ENCODE measurements at places on chromosomes 2 and 18.

DNA sequence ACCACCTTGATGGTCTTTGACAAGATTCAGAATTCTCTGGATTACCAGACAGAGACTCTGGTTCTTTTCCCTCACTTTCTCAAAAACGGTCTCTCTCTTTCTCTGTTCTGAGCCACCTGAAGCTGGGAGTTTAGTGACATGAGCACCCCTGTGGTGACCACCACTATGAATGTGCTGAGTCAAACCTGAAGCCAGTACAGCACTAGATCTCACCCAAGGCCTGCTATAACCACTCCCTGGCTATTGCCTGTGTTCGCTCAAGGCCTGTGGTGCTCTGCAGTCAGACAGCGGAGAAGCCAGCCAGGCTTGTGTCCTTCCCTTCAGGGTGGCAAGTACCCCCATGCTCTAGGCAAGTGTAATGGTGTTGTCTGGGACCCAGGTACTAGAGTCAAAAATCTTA is 828.9 kb upstream of the NXPH2 start:
- no peak for DNase-seq

- DNase-seq, result no peak
These were observed 119.4 kb downstream of the LPIN1 start for GRCh38 chr2:11865805-11866204.

DNA sequence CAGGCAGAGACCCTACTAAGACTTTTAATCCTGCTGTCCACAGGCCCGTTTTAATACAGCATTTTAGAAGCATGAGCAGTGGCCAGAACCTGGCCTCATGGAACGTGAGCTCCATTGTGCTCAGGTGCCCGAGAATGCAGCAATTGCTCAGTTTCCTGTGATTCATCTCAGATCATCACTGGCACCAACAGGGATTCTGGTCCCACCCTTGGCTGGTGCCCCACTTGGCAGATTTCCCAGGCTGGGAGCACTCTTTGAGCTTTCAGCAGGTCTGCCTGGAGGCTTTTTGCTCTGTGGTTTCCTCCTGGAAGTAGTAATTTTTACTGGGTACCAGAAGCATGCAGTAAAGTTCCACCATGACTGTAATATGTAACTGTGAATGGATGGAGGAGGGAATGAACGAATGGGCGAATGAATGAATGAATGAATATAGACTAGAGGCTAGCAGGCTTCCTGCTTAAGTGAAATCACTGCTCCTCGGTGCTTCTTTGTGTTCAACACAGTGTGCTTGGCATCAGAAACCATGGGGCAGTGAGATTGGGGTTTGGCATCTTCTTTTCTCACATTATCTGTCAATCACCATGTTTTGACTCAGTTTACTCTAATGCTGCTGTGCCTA is 312.9 kb downstream of the PRKCE start:
- peak; percentile 77 for DNase-seq

DNA sequence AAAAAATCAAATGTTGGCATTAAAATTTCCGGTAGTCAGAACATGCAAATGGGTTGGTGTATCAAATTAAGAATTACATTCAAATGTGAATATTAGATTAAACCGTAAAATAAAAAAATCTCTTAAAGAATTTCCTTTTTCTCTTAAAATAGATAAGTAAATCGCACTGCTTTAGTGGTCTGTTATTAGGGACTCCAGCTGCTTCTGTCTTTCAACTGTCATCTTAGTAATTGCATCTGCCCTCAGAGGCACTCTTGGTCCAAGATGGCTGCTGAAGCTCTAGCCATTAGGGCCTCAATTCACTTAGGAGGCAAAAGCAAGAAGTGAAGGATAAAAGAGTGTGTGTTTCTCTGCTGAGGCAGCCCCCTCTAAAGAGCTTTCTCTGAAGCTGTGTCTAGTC is 132.4 kb downstream of the MGAT5 start:
- DNase-seq, result no peak

DNA sequence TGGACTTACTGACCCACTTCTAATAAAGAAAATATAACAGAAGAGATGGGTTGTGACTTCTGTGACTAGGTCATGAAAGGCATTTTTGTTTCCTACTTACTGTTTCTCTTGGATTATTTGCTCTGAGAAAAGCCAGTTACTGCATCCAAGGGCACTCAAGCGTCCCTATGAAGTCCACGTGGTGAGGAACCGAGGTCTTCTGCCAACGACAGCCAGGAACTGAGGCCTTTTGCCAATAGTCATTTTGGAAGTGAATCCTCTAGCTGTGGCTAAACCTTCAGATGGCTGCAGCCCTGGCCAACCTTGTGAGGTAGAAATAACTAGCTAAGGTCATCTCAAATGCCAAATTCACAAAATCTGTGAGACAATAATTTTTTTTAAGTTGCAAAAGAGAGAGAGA is 449.8 kb upstream of the RGPD4 start:
- no peak for DNase-seq

DNA sequence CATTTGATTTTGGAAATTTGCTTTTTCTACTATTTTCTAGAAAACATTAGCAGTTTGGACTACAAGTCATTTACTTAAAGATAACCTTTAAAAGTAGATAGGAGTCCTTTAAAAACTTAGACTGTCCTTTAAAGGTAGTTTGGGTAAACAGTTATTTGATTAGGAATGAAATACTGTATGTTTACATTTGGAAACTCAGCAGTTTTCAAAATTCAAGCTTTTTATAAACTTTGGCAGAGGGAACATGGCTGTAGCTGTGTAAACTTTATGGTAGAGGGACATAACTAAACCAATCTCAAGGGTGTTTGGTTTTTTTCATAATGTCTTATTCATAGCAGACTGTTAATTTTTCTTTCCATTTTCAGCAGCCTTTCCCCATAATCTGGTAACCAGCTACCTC is 90.7 kb downstream of the SMCHD1 start:
- DNase-seq, result no peak

- DNase-seq, result no peak
These were observed 161.0 kb upstream of the TMEM200C start for GRCh38 chr18:6056171-6056910.

GRCh38 chr2:231909631-231910030 is 16.6 kb downstream of the NPPC start:
- DNase-seq, result no peak

DNA sequence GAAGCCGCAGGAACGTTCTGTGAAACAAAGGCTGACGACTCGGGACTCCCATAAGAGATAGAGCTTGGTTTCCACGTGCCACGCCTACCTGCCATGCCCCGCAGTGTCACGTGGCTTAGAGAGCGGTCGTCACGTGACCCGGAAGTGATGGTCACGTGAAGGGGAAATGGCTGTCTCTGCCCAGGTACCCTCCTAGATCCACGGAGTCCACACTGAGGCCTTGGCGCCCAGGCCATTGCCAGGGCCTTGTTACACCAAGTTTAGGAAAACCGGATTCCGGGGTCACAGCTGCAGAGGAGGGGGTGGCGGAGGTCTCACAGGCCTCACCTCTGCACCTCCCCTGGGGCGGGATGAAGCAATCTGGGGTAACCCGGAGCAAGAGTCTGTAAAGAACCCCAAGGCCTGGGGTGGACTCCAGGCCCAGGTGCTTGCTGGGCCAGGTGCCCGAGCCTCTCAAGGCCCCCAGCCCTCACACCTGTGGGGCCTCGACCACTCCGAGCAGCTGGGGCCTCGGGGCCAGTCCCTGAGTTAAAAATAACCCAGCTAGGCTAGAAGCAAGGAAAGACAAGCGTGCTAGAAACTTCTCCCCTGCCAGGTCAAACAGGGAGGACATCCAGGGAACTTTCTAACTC is 113.5 kb upstream of the ZNF236 start:
- DNase-seq, result no peak

- no peak for DNase-seq
These were observed 149.0 kb upstream of the GLI2 start for GRCh38 chr2:120586507-120587278.

- no peak for DNase-seq
These were observed 39.4 kb downstream of the CSRNP3 start for GRCh38 chr2:165508927-165509326.

GRCh38 chr18:77366067-77366719 is 116.5 kb downstream of the GALR1 start:
- no peak for DNase-seq
